ENCODE measurements at places on chromosomes 5 and 9.

DNA sequence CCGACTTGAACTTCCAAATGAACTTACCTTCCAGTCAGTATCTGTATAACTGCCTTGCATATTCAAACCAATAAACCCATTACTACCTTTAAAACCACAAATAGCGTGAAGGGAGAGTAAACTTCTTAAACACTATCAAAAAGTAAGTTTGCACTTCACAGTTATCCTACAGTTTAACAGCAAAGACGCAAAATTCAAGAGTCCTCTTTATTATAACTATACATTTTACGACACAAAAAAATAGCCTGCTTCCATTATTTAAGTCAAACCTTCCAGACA, 1.8 kb downstream of the PTBP3 start:
- DNase-seq, result no peak

GRCh38 chr9:134384811-134385479, 58.7 kb downstream of the RXRA start:
- DNase-seq, result no peak

DNA sequence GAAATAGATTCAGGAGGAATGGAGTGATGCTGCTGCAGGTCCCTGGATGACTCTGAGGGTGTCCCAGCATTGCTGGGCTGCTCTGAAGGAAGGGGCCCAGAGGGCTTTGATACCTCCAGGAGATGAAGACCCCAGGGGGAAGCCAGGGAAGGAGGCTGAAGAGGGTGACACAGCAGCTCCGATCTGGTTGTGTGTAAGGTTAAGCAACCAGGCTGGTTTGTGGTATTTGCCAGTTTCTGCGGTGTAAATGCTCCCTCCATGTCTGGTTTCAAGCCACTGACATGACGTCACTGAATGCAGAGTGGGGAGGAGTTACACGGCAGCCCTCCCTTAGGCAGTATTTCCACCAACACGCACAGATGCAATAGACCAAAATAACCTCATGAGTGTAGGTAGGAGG, 40.0 kb upstream of the ORM1 start:
- no peak for DNase-seq

DNA sequence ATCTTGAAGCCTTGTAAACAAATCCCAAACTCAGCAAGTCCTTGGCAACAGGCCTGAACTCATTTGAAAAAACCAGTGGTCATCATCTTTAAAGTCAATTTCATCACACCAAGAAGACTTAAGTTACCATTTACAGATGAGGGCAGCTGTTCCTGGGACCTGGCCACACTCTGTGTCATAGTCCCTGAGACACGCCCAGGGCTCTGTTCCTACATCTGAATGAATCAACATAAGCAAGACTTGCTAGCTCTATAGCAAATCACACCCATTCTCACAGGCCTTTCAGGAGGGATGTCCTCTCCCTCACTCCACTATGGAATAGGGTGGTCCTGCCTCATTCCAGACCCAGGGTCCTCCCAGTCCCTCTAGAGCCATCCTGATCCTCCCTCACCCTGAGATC, 142.8 kb downstream of the NSG2 start:
- DNase-seq, result no peak

DNA sequence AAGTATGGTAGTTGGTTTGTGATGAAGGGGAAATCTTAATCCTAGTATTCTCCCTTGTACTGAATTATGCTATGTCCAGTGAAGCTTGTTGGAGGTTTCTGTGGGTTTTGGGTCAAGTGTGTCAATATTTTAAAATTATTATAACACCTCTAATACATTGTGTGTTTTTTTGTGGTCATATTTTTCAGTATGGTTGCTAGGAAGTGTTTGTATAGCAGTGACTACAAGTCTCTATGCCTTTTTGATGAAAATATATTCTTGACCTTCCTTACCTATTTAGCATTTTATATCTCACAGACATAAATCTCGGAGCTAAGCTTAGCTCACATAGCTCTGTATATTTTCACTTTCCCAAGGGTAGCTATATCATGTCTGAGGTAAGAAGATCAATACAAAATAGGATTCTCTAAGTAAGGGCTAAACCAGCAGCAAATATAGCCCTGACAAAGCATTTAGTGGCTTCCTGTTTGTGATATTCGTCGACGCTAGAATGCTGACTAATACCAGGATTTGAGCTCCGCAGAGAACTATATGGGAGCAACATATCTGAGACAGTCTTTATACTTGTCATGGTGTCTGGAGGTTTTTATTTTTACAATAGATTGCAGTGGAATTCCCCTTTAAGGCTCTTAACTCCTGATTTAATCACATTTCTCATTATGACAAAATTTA, 82.3 kb downstream of the MACIR start:
- DNase-seq, result no peak
